ENCODE measurements at places on chromosomes 11 and 22. TPM values are rescaled to one million over a fixed set of nuclear protein-coding genes. Genes with fewer than 3 reads are reported as not detected.
A peak's percentile ranks its signal among the peaks of the same experiment; 100 is the strongest.

DNA sequence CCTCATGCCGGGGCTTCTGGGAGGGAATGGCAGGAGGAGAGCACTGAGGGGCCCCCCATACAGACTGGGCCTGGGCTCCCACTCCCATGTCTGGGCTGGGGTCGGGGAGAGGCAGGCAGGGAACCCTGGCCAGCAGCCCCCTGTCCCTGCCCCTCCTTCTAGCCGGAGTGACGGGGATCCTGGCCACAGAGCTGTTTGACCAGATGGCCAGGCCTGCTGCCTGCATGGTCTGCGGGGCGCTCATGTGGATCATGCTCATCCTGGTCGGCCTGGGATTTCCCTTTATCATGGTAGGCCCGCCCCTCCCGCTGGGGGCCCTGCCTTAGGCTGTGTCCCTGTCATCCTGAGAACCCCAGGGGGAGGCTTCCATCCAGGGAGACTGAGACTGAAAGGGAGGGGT, 10.0 kb upstream of the MIF start:
- H3K4me1 ChIP-seq, result no peaks in the 10 kb centered on the region
- H3K36me3 ChIP-seq, result no peaks in the 10 kb centered on the region
- no peak for DNase-seq
- no peak overlapping the region for H3K27ac ChIP-seq
- no peak overlapping the region for H3K4me3 ChIP-seq
- H3K27me3 ChIP-seq, result no peaks in the 10 kb centered on the region

DNA sequence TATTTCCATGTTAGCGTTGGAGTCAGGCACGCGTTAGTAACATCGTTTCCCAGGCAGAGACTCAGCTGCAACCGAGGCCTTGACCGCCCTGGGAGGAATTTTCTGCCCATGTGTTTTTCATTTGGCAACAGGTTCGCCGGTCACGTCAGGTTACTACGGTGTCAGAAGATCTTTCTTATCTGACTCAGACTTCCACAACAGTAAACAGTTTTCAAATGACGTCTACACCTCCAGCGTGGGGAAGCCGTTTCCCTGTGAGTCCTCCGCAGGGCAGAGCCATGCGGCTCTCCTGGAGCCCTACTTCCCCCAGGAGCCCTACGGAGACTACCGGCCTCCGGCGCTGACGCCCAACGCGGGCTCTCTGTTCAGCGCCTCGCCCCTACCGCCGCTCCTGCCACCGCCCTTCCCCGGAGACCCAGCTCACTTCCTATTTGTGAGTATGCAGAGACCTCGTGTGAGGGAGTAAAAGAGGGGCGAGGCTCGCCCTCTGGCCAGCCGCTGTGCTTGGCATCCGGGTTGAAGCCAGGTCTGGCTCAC, 14.3 kb upstream of the POU2AF3 start:
- no peak overlapping the region for H3K4me3 ChIP-seq
- no peaks in the 10 kb centered on the region for H3K27me3 ChIP-seq
- no peak overlapping the region for H3K27ac ChIP-seq

The WT1 gene
- total RNA-seq, result 1.2 TPM

- no peak for DNase-seq
- H3K27me3 ChIP-seq, result no peaks in the 10 kb centered on the region
- H3K27ac ChIP-seq, result no peak overlapping the region
- H3K4me1 ChIP-seq, result no peaks in the 10 kb centered on the region
- no peak overlapping the region for H3K4me3 ChIP-seq
Observed at GRCh38 chr11:30423886-30424285, 101.0 kb downstream of the ARL14EP start.

- peaks cover 13% of the 10 kb centered on the region for H3K4me1 ChIP-seq
- H3K27me3 ChIP-seq, result peaks cover 29% of the 10 kb centered on the region
- H3K4me3 ChIP-seq, result no peak overlapping the region
- no peaks in the 10 kb centered on the region for H3K36me3 ChIP-seq
- H3K27ac ChIP-seq, result no peak overlapping the region
Observed at GRCh38 chr22:24495365-24495675, 188 bp downstream of the UPB1 start.

- peaks cover 14% of the 10 kb centered on the region for H3K4me1 ChIP-seq
- H3K27me3 ChIP-seq, result peaks cover 7% of the 10 kb centered on the region
- H3K4me3 ChIP-seq, result no peak overlapping the region
- no peak overlapping the region for H3K27ac ChIP-seq
- no peak for DNase-seq
Observed at GRCh38 chr11:34176751-34177209, 71.4 kb downstream of the NAT10 start.

- H3K4me3 ChIP-seq, result no peak overlapping the region
- no peak for DNase-seq
- no peaks in the 10 kb centered on the region for H3K27me3 ChIP-seq
- H3K36me3 ChIP-seq, result no peaks in the 10 kb centered on the region
- H3K27ac ChIP-seq, result no peak overlapping the region
- peaks cover 18% of the 10 kb centered on the region for H3K4me1 ChIP-seq
Observed at GRCh38 chr11:61489833-61490721, 18.5 kb upstream of the LRRC10B start.

GRCh38 chr11:67146516-67147226, 27.6 kb downstream of the KDM2A start:
- H3K27me3 ChIP-seq, result no peaks in the 10 kb centered on the region
- DNase-seq, result no peak
- no peak overlapping the region for H3K27ac ChIP-seq
- H3K36me3 ChIP-seq, result peaks cover 61% of the 10 kb centered on the region

- no peaks in the 10 kb centered on the region for H3K4me1 ChIP-seq
- no peaks in the 10 kb centered on the region for H3K36me3 ChIP-seq
- no peak for DNase-seq
- H3K27ac ChIP-seq, result no peak overlapping the region
- peaks cover 21% of the 10 kb centered on the region for H3K27me3 ChIP-seq
Observed at GRCh38 chr11:119747868-119748660, 19.1 kb upstream of the NECTIN1 start.

The GDPD4 gene
- not detected for total RNA-seq

DNA sequence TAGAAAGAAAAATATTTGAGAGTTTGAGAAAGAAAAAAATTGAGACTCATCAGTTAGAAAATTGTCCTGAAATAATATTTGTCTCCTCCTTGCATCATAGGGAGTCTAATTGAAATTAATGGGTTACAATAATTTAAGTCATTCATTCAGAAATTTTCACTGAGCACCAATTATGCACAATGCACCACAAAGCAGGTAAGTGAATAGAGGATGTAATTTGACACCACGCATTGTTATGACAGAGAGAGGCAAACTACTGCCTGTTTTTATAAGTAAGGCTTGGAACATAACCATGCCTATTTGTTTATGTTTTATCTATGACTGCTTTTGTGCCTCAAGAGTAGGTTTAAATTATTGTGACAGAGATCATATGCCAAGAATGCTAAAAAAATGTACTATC, 537.9 kb upstream of the FAT3 start:
- H3K4me3 ChIP-seq, result no peak overlapping the region
- H3K4me1 ChIP-seq, result no peaks in the 10 kb centered on the region
- H3K36me3 ChIP-seq, result no peaks in the 10 kb centered on the region
- H3K27ac ChIP-seq, result no peak overlapping the region
- no peaks in the 10 kb centered on the region for H3K27me3 ChIP-seq

- H3K27me3 ChIP-seq, result peaks cover 12% of the 10 kb centered on the region
- no peak overlapping the region for H3K27ac ChIP-seq
- H3K36me3 ChIP-seq, result no peaks in the 10 kb centered on the region
- H3K4me3 ChIP-seq, result no peak overlapping the region
- peak; percentile 12 for DNase-seq
Observed at GRCh38 chr22:44389926-44390612, 77.3 kb upstream of the SHISAL1 start.

- no peaks in the 10 kb centered on the region for H3K27me3 ChIP-seq
- H3K4me1 ChIP-seq, result no peaks in the 10 kb centered on the region
- no peak for DNase-seq
- H3K36me3 ChIP-seq, result no peaks in the 10 kb centered on the region
- H3K27ac ChIP-seq, result no peak overlapping the region
Observed at GRCh38 chr11:26286472-26287066, 45.4 kb upstream of the ANO3 start.

The SYT12 gene
- not detected for total RNA-seq

DNA sequence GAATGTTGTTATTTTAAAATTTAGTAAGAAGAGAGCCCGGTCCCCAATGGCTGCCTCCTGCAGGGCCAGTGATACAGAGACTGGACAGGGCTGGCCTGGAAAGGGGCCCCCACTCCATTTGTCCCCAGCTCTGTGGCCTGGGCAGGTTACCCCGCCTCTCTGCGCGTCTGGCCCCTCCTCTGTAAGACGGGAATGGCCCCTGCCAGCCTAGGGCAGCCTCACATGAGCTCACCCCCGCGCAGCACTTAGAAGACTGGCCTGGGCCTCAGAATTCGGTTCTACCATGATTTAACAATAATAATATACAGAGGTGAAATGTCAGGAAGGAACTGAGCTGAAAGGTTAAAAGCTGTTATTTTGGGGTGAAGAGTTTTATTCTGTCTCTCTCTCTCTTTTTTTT, 1.3 kb downstream of the APOBEC3G start:
- peaks cover 12% of the 10 kb centered on the region for H3K4me1 ChIP-seq
- no peaks in the 10 kb centered on the region for H3K27me3 ChIP-seq
- H3K27ac ChIP-seq, result no peak overlapping the region
- H3K36me3 ChIP-seq, result peaks cover 19% of the 10 kb centered on the region
- peak overlapping the region; percentile 63 for H3K4me3 ChIP-seq

The BCO2 gene
- 8.9 TPM for total RNA-seq

- no peak overlapping the region for H3K27ac ChIP-seq
- H3K27me3 ChIP-seq, result no peaks in the 10 kb centered on the region
- no peak overlapping the region for H3K4me3 ChIP-seq
- H3K4me1 ChIP-seq, result peaks cover 58% of the 10 kb centered on the region
- no peaks in the 10 kb centered on the region for H3K36me3 ChIP-seq
- DNase-seq, result no peak
Observed at GRCh38 chr11:73750228-73750627, 10.6 kb downstream of the RAB6A start.

The MYOD1 gene
- not detected for total RNA-seq

The BRSK2 gene
- 0.62 TPM for total RNA-seq

- H3K27ac ChIP-seq, result no peak overlapping the region
- no peaks in the 10 kb centered on the region for H3K4me1 ChIP-seq
- no peak for DNase-seq
- H3K4me3 ChIP-seq, result no peak overlapping the region
- H3K36me3 ChIP-seq, result peaks cover 6% of the 10 kb centered on the region
Observed at GRCh38 chr22:43042101-43042780, 27.3 kb upstream of the PACSIN2 start.

DNA sequence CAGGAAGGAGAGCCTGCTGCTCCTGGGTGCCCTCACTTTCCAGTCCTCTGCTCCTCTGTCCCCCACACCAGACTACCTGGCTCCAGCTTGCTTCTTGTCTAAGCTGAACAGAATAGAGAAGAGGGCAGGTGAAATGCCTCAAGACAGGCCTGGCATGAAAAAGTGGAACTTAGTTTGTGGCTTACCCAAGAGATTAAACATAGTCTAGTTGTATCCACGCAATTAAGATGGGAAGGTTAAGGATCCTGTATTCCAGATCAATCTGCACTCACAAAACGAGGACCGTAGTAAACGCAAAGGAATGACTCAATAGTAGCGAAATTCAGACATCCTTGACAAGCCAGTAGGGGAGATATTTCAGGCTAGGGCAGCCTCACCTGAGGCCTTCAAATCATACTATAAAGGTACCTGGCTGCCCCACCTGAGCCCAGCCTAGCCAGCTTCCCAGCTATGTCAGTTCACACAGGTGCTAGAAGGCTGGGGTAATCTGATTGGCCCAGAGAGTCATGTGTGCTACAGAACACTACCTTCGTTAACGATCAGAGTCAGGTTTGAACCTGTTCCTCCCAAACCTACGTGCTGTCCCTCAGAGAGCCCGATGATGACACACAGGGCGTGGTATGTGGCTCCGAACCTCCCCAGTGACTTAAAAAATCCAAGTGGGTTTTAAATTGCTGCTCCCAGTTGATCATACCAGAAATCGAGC, 46.5 kb downstream of the AHNAK start:
- no peaks in the 10 kb centered on the region for H3K36me3 ChIP-seq
- DNase-seq, result no peak
- peaks cover 58% of the 10 kb centered on the region for H3K4me1 ChIP-seq
- H3K27ac ChIP-seq, result peak overlapping the region; percentile 2
- H3K27me3 ChIP-seq, result no peaks in the 10 kb centered on the region

GRCh38 chr11:31798554-31799434, 12.3 kb downstream of the PAX6 start:
- peaks cover 90% of the 10 kb centered on the region for H3K27me3 ChIP-seq
- H3K4me3 ChIP-seq, result no peak overlapping the region
- H3K27ac ChIP-seq, result no peak overlapping the region
- peaks cover 8% of the 10 kb centered on the region for H3K4me1 ChIP-seq

DNA sequence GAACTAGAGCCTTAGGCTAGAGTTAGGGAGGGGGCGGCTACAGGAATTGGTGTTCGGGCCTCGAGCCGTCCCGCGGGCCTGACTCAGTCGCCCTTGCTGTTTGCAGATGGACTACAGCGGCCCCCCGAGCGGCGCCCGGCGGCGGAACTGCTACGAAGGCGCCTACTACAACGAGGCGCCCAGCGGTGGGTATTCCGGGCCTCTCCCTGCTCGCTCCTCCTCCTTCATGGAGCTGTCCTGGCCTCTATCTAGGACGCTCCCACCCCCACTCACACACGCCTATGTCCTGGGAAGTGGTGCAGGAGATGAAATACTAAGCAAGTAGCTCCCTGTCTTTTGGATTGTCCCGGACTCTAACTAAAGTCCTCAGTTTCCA, 1.4 kb downstream of the MYOD1 start:
- no peak overlapping the region for H3K27ac ChIP-seq
- peaks cover 82% of the 10 kb centered on the region for H3K27me3 ChIP-seq
- H3K4me3 ChIP-seq, result no peak overlapping the region
- no peaks in the 10 kb centered on the region for H3K36me3 ChIP-seq

The OLFML1 gene
- total RNA-seq, result 23.2 TPM

DNA sequence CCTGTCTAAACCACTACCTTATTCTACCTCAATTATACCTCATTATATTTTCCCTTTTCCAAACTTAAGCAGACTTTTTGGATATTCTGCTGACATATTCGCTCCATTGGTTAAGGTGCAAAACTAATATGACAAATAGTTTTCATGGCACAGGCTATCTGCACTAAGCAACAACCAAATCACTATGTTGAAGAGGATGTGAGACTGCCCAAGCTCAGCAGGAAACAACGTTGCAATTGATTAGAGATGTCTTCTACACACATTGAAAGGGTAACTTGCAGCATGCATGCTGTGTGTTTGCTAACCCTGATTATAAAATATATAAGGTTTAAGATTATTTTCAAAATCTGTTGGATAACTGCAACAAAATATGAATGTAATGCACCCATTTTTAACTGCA, 61.6 kb downstream of the STK33 start:
- no peak overlapping the region for H3K4me3 ChIP-seq
- no peaks in the 10 kb centered on the region for H3K27me3 ChIP-seq
- no peak for DNase-seq
- H3K4me1 ChIP-seq, result no peaks in the 10 kb centered on the region

The GAB4 gene
- not detected for total RNA-seq

DNA sequence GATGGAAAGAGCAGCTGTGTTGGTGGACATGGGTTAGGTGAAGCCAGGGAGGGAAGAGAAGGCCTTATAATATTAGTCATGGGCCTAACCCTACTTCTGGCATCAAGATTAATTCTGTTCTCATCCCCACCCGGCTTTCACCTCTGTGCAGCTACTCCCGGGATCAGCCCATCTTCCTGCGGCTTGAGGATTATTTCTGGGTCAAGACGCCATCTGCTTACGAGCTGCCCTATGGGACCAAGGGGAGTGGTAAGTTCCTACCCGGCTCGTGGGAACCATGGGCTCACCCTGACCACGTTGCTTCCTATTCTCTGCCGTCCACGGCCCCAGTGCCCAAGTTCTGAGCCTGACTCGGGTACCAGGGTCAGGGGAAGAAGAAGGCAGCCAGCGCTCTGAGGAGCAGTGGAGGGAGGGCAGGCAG, 51.6 kb downstream of the ST3GAL4 start:
- no peak overlapping the region for H3K4me3 ChIP-seq
- H3K27me3 ChIP-seq, result no peaks in the 10 kb centered on the region
- no peak overlapping the region for H3K27ac ChIP-seq
- H3K4me1 ChIP-seq, result peaks cover 20% of the 10 kb centered on the region

Data from lower lobe of right lung (tissue), 2 donors.